Activated CD4-positive, alpha-beta T cell treated with anti-CD3 and anti-CD28 coated beads, Interleukin-2, amount 50 U/mL, for 24 hours (primary cell): ENCODE measurements at places on chromosomes 7 and 10.

DNA sequence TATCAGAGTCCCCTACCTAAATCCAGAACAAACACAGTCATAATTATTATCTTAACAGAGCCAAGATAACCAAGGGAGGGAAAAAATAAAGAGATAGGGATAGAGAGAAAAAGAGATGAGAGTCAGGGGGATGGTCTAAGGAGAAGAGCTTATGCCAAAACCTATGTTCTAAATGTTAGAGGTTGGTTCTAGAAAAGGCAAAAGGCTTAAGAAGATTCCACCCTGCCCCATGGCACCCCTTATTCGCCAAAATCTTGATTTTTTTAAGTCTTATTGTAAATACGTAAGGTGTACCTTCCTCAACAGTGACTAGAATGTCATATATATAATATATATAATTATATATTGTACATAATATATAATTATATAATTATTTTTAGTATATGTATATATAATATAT is 29.6 kb upstream of the CTNNA3 start:
- no peak for DNase-seq

DNA sequence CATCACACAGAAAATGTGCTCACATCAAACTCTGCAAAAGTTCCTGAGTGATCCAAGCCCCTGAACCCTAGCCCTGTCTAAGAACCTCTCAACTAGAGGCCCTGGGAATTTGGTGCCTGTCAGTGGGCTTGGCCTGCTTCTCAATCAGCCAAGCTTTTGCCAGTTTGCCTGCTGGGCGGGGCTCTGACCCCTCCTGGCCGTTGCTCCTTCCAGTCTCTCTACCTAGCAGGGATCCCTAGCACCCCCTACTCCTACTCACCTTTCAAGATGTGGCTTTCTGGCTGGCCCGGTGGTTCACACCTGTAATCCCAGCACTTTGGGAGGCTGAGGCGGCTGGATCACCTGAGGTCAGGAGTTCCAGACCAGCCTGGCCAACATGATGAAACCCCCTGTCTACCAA is 2.1 kb downstream of the KLRG2 start:
- DNase-seq, result no peak

- DNase-seq, result no peak
These were observed 2.8 kb downstream of the SP8 start for GRCh38 chr7:20783700-20784387.

- DNase-seq, result no peak
These were observed 152.3 kb downstream of the IPMK start for GRCh38 chr10:58115218-58116050.

DNA sequence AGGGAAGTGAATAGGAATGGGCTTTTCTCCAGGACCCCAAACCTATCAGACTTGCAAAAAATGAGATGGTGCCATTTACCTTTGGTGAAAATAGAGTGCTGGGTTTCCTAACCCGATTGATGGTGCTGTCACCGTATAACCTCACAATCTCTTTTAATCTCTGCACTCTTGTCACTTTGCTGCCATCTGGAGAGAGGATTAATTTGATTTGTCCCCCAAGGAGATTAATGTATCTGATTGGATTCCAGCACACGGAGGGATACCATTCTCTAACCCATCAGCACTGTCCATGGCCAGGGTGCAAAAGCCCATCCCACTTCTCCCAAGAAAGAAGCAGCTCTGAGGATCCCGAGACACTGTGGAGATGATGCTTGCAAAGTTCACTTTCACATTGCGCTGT is 86.3 kb upstream of the NFE2L3 start:
- no peak for DNase-seq

DNA sequence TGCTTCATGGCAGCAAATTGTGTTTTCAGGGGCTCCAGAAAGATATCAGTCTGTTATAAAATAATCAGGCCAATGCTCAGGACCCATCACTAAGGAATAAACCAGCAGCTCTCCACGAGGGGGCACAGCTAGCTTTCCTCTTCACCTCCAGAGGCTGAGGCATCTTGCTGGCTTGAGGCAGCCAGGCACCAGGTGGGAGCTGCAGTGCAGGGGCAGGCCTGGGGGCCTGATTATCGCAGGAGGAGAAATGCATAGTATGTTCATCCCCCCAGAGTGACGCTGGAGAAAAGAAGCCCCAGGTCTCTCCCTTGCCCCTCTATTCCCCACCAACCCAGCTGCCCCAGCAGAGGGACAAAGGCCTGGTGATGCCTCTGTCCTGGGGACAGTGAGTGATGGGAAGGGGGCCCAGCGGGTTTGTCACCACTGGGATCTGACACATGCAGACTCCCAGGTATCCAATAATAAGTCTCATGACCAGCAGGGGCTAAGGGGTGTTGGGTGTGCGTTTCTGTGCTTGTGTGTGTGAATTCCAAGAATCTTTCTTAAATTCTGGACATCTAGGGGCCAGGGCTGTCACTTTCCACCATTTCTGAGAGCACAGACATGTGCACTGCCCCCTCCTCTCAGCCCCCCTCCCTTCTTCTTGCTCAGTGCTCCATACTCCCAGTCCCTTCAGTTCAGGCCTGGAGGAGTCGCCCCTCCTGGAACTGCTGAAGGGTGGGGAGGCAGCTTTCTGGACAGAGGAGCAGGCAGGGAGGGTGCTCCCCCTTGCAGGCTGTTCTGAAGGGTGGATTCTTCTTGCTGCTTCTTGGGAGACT is 128.1 kb upstream of the FAM20C start:
- no peak for DNase-seq

DNA sequence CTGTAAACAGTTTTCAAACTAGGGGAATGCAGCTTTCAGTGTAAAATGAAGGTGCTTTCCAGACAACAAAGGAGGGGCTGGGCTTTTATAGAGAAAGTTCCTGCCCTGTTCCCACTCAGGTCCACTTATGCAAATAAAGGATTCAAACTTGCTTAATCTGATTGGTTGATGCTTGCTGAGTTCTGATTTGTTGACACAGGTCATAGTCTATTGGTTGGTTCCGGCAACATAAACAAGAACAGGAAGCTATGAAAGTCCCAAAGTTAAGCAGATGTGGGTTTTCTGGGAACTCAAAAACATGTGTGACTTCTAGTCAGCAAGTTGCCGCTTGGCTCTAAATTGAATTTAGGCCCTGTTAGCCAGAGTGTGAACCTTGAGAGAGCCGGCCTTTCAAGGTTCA is 194.2 kb upstream of the SVIL start:
- DNase-seq, result no peak

GRCh38 chr7:94188350-94188749 is 184.2 kb upstream of the BET1 start:
- no peak for DNase-seq

DNA sequence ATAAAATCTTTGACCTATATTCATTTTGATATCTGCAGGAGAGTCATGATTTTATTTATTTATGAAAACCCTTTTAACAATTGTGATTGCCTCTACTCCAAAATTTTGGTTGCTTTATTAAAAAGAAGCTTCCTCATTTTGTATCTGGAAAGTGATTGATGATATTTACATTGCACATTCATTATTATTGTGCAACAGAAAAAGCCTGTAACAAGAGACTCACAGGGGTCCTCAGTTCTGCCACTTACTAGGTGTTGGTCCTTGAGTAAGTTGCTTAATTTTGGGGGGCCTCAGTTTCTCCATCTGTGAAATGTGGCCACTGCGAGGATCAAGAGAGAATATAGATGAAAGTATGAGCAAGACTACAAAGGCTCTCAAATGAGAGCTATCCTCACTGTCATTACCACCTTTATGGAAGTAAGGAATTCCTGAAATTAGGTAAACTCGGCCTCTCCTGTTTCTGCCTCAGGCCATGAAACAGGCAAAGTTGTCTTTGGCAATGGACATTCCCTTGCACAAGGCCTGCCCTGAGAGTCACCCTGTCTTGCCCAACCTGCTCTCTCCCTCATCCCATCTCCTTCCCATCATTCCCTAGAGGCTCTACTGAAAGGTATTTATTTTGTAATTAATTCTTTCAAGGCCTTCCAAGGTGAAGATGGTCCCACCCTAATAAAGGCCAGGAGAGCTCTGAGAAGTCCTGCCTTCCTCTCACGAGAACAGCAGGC is 66.1 kb upstream of the ABLIM1 start:
- DNase-seq, result no peak

DNA sequence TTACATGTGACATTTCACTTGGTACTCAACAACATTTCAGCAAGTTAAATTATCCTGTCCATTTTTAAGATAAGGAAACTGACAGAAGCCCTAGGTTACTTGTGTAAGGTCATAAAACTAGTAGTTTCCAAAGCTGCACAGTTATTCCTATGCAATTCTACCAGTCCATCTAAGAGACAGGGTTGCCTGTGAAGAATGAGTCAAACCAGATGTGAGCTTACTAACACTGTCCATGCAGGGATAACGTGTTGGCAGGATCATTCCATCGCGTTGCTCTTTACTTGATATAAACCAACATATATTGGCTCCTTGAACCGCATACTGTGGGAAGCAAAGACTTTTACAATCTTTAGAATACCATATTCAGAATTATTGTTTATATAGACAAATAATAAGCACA is 280.9 kb upstream of the HGF start:
- DNase-seq, result no peak

- no peak for DNase-seq
These were observed 27.7 kb downstream of the BCCIP start for GRCh38 chr10:125850766-125851731.

DNA sequence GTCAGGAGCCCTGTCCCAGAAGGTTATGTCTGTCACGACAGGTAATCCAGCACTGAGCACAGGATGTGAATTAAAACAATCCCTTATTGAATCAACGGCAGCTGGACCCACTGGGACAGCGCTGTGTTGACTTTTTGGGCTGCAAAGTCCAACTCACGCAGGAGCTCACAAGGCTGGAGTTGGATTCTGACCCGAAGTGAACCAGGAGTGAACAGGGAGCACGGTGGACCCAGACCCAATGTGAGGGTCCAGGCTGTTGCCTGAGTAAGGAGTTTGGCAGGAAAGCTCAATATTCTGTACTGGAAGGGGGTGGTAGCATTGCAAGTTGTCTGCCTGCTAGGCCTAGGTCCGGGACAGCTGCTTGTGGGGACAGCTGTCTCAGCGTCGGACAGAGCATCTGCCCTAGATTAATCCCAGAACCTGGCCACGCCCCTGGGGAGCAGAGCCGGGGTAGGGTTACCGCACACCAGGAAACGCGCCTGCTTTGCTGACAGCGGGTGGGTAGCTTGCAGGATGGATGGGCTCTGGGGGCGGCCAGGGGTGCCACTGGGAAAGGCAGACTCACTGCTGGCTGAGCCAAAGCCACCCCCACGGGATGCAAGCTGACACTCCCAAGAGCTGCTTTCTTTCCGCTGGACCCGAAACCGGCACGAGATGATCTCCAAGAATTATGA is 24.0 kb downstream of the COL26A1 start:
- no peak for DNase-seq

DNA sequence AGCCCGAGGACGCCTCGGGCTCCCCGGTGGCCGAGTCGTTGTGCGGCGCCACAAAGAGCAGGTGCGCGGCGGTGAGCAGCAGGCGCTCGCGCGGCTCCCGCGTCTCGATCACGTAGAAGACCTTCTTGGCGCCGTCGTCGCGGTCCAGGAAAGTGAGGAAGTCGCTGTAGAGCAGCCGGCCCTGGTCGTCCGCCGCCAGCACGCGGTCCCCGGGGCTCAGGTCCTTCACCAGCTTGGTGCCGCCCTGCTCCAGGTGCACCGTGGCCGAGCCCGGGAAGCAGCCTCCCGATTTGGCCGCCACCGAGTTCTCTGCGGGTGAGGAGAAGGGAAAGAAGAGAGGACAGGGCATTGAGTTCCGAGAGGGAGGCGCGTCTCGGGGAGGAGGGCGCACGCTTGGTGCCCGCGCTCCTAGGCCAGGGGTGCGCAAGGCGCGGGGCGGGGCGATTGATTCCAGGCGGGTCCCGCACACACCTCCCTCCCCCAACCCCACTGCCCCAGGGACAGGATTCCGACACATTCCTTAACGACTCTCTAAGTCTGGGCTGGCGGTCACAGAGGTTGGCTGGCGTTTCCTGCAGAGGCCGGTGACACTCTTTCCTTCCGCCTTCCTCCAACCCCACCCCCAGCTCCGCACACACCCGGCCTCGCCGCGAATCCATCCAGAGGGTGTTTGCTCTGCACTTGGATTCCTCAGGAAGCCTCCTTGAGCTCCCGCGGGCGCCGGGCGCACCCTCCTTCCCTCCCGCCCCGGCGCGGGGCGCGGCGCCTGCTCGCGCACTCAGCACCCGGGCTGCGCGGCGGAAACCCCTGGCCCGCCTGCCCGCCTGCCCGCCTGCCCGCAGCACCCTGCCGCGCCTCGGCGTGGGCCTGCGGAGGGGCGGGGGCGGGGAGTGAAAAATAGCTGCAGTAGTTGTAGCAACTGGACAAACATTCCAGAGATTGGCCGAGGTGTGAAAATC is 8.6 kb downstream of the SHH start:
- DNase-seq, result no peak

GRCh38 chr10:97927622-97928021 is 78.0 kb downstream of the GOLGA7B start:
- no peak for DNase-seq

DNA sequence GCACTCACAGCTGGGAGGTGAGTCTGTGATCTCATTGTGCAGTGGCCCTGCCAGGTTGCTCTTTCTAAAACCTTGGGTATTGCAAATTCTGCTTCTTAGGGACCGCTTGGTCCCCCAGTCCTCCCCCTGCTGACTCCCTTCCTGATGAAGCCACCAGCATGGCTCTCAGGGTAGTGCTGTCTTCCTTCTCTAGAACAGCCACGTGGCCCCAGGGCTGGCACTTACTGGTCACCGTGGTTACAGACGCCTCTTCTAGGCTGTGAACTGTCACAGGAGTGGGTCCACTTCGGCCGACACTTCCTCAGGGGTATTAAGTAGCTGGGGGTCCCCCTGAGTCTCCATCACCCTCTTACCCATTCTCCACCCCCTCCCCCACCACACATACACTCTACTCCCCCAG is 2.7 kb upstream of the HTRA1 start:
- DNase-seq, result no peak

DNA sequence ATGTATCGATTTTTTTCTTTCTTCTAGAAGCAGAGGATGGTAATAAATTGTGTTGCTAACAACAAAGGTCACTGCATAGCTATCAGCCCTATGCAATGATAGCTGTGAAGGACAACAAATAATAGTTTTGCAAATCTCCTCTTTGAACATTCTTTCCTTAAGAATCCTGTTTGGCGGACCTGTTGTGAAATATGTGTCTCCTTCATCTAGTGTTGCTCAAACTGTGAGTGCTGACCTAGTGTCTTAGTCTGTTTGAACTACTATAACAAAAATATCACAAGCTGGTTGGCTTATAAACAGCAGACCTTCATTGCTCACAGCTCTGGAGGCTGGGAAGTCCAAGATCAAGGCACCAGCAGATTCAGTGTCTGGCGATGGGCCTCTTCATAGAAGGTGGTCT is 53.7 kb downstream of the CAV1 start:
- DNase-seq, result no peak

- no peak for DNase-seq
These were observed 83.1 kb downstream of the FZD1 start for GRCh38 chr7:91347290-91347689.
